ENCODE measurements at places on chromosomes 2 and 18. TPM values are rescaled to one million over a fixed set of nuclear protein-coding genes. Genes with fewer than 3 reads are reported as not detected.
A peak's percentile ranks its signal among the peaks of the same experiment; 100 is the strongest.

- peak; percentile 21 for DNase-seq
Observed at GRCh38 chr2:190407662-190408537, at the start of gene MFSD6. TSS of gene MFSD6 (plus strand) at chr2:190408355. CDS start at chr2:190436030, 27,675 bp downstream.

DNA sequence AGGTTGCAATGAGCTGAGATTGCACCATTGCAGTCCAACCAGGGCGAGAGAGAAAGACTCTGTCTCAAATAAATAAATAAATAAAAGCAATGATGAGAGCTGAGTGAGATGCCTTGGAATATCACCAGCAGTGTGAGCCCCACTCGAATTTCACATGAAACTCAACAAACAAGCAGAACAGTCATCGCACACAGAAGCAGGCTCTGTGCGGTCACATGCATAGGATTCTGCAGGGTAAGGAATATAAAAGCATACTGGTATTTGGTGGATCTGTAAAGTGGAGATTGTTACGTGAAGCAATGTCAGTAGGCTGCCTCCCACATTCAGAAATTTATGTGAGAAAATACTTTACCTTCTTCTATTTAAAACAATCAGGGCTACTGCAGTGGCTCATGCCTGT is 18.0 kb upstream of the AP1S3 start:
- no peak for DNase-seq

DNA sequence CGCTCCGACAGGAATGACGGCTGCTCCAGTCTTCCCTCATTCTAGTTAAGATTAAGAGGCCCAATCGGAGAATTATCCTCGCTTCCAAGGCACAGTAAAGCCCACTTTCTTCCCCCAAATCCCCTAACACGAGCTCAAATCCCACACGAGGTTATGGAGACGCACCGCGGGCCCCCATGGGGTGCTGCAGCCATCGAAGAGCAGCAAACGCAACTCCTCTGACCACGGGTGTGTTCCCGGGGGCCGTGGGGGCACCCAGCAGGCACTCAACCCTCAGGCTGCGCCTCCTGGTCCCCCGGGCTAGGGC is 446 bp downstream of the COPS9 start:
- no peak for DNase-seq

The GCC2 gene
- polyA plus RNA-seq, result 43.4 TPM

GRCh38 chr18:24064391-24065100 is 50.0 kb downstream of the TTC39C start:
- no peak for DNase-seq

The DES gene
- 8.2 TPM for polyA plus RNA-seq

The TMEFF2 gene
- 7.9 TPM for polyA plus RNA-seq

DNA sequence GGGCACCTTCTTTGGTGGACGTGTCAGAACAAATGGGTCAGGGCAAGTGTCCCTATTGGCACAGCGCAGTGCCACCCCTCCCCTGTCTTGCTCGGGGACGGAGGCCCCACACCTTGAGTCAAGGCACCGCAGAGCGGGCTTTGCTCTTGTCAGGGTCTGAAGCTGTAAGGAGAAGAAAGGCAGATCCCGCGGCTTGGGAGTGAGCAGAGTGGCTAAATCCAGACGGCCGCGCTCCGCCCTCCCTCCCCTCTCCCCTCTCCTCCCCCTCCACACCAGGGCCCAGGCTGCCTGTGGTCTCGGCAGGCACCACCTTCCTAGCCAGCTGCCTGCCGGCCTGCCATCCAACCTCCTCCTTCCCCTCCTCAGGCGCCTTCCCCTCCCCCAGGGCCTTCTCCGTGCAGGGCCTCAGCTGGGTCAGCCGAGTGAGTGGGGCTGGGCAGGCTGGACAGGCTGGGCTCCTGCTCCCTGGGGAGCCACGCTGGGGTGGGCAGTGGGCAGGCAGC is 25.8 kb downstream of the SPEG start:
- peak; percentile 58 for DNase-seq

DNA sequence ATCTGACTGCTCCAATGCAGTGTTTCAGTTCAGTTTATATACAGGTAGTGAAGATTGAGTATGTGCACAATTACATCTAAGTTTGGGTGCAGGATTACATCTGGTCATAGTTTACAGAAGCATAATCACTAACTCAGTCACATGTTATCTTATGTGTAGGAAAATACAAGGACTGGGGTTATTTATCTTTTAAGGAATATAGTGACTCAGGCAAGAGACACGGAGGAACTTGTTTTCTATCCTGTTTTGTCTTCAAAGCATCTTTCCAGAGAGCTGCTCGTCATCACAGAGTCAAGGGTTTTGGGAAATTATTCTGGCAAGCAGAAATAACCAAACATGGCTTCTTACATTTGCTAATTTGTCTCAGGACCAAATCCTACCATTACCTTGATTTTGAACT is 1371.5 kb upstream of the TMEFF2 start:
- DNase-seq, result no peak

DNA sequence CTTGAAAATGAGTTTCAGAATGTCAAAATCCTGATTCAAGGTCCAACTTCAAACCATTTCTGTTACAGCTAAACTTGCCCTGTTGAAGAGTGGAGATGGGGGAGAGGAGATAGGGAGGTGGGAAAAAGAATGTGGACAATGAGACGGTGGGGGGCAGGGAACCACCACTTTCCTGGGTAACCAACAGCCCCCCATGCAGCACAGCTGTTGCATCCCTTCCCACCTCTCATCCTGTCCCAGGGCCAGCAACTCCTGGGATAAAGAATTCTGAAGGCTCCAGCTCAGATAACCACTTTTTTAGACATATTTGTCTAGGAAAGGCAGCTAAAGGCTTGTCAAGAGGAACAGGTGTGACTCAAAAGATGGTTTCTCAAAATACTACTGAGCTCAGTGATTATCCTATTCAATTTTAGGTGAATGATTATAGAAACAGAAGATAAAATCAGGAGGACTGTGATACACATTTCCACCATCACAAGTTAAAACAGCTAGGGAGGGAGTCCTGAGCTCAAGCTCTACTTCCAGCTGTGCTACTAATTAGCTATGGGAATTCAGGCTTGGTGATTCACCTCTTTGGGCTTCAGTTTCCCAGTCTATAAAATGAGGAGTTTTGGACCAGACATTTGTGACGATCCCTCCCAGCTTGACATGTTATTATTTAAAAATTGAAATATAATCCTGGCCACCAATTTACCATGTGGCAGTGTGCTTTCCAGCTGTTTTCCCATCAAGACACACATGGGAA is 36.3 kb downstream of the HDHD2 start:
- no peak for DNase-seq

- DNase-seq, result no peak
Observed at GRCh38 chr2:120425014-120425413, 79.1 kb downstream of the INHBB start.

DNA sequence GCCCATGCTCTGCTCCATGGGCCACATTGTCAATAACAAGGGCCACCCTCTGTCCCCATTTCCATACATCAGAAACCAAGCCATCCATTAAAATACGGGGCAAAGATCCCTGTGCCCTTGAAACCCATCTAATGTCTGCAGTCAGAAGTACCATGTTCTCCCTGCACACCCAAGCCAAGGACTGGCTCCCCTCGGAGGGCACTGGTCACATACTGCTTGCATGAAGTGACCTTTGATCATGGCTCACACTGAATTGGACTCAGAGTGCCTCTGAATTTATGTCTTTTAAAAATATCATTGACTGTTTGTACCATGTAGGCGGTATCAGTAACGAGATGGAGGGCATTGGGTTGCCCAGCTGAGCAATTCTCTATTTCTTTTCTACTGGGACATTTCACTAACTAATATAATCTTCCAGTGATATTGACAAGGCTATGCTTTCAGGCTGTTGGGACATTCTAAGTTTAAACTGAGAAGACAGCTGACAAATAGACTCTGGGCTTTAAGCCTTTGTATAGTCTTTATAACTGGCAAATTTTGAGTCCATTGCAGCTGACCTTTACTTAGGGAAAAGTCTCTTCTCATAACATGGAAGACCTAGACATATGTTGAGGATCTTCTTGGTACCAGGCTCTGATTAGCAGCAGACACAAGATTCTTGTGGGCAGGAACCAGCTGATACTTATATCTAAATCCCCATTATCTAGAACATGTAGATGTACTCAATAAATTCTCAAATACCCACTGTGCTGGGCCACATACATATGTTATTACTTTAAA is 214.3 kb downstream of the MYCN start:
- DNase-seq, result no peak

DNA sequence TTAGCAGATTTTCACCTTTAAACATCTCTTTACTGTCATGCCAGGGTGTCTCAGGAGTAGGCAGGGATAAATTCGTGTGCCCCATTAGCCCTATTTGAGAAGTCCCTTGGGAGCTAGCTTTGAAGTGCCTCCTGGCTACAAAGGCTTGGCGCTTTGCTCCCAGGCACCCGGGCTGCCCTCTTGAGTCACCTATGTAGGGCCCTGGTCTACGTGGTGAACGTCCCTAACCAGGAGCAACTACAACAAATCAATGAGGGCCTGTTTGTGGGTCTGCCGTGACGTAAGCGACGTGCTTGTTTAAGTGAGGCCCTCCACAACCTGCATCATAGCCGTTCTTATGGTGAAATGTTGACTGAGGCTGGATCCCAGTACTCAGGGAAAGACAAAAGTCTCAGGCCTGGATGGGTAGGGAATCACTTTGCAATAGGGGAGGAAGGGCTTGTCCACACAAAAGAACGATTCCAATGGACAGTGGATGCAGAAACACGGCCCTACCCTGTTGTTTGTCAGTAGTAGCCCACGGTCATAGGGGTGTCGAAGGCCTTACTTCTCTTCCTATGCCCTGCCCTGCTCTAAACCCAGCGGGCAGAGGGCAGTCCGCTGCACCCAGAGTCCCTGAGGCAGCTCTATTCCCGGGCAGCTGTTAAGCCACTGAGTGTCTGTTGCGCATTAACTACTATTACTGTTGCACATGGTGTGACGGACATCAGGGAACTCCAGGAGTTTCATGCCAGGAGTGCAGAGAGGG is 93.9 kb downstream of the INHBB start:
- no peak for DNase-seq

The UGT1A5 gene
- polyA plus RNA-seq, result not detected

The TMEM182 gene
- polyA plus RNA-seq, result 8.7 TPM

The TOGARAM2 gene
- polyA plus RNA-seq, result 1.5 TPM

DNA sequence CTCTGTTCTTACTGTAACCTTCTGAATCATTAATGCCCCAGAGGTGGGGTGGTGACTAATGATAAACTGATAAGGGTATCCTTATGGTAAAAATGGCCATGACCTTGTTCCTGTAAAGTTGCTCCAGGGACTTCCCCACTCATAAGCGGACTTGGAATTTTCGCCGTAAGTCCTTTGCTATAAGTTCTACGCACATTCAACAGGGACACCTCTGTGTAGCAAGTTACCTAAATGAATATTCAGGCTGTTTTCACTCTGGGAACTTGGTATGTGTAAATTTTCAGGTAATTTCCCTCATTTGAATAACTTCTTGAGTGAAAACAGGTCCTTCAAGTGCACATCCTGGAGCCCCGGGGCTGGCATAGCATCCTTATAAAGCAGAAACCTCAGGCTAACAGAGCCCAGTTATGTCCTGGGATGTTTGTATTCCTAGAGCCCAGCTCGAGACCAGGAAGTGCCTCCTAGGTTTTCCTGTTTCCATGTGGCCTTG is 9.4 kb upstream of the AGFG1 start:
- no peak for DNase-seq

DNA sequence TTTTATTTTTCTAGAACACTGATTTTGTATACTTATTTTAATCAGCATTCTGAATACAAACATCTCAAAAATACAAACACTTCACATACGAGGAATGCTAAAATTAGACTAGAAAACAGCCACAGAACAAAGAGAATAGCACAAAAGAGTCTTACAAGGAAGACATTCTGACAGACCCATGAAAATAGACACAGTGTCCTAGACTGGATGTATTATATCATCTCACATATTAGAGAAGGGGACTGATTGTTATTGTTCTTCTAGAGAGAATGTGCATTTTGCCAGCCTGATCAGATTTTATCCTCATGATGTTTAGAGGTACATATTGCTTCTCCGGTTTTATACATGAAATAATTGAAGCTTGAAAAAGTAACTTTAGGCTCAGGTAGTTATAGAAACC is 357.9 kb downstream of the DPP10 start:
- DNase-seq, result no peak

DNA sequence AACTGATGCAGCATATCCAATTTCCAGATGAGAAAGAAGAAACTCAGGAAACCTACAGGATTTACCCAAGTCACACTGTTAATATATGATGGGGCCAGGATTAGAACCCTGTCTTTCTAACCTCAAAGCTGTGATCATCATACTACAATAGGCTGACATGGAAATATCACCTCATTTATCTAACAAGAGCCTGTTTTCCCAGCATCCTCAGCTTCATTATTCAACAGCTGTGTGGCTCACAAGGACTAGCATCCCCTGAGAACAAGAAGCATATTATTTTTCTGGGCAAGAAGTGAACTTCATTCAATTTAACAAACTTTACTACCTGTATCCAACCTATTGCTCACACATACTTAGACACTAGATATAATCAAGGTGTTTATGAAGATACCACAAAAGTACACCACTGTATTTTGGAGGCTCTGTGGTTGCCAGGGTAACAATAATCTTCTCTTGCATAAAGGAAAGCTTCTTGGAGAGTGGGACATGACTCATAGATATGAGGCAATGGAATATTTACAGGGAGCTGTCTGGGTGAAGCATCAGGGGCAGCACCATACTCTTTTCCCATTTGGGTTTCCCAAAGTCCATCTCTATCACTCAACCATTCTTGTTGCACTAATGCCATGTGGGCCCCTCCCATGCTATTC is 218.2 kb downstream of the RAD51AP2 start:
- no peak for DNase-seq

The TCF23 gene
- 0.55 TPM for polyA plus RNA-seq

- no peak for DNase-seq
Observed at GRCh38 chr2:54476852-54477251, 20.7 kb downstream of the SPTBN1 start.

The MZT2B gene
- polyA plus RNA-seq, result 183 TPM
